Esophagus squamous epithelium (tissue), 5 donors: ENCODE measurements at places on chromosomes 16 and 17.

DNA sequence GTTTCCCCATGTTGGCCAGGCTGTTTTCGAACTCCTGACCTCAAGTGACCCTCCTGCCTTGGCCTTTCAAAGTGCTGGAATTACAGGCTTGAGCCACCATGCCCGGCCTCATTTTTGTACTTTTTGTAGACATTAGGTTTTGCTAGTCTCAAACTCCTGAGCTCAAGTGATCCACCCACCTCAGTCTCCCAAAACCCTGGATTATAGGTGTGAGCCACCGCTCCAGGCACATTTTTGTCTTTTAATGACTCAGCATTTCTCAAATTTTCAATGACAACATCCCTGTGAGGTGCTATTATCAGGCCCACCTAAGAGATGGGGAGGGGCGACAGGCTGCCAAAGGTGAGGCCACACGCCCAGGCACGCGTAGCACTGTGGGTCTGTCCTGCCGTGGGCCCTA is 1.1 kb downstream of the SEPTIN12 start:
- DNase-seq = no peak

- no peak for DNase-seq
Measured at GRCh38 chr16:83989300-83989699, 21.3 kb downstream of the NECAB2 start.

GRCh38 chr17:36085765-36086164 is 4.2 kb downstream of the CCL3 start:
- DNase-seq = no peak

- DNase-seq = no peak
Measured at GRCh38 chr16:19066988-19067348, 446 bp upstream of the COQ7 start.

DNA sequence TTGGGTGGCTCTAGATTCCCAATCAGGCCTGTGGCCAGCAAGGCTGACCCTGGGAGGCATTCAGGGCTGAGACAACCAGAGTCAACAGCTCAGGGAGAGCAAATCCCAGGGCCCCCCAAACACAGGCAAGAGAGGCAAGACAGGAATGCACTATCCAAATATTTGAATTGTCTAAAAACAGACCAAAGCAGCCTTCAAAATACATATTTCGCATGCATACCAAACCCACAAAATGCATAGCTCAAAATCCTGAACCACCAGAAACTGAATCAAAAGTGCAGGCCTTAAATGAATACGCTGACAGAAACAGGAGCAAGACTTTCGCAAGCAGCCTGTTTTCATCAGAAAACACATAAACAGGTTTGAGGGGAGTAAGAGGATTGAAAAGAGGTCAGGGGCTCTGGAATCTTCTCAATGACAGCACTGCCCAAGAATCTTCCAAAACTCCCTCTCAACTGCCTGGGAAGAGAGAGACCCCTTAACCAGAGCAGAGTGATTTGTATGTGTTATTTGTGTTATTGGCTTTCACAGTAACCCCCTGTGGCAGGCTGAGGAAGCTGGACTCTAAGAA is 213.6 kb upstream of the CDH5 start:
- DNase-seq = no peak

GRCh38 chr16:20347666-20348364 is 4.7 kb downstream of the UMOD start:
- no peak for DNase-seq

GRCh38 chr17:30236766-30237165 is 1.3 kb upstream of the SLC6A4 start:
- DNase-seq = no peak

DNA sequence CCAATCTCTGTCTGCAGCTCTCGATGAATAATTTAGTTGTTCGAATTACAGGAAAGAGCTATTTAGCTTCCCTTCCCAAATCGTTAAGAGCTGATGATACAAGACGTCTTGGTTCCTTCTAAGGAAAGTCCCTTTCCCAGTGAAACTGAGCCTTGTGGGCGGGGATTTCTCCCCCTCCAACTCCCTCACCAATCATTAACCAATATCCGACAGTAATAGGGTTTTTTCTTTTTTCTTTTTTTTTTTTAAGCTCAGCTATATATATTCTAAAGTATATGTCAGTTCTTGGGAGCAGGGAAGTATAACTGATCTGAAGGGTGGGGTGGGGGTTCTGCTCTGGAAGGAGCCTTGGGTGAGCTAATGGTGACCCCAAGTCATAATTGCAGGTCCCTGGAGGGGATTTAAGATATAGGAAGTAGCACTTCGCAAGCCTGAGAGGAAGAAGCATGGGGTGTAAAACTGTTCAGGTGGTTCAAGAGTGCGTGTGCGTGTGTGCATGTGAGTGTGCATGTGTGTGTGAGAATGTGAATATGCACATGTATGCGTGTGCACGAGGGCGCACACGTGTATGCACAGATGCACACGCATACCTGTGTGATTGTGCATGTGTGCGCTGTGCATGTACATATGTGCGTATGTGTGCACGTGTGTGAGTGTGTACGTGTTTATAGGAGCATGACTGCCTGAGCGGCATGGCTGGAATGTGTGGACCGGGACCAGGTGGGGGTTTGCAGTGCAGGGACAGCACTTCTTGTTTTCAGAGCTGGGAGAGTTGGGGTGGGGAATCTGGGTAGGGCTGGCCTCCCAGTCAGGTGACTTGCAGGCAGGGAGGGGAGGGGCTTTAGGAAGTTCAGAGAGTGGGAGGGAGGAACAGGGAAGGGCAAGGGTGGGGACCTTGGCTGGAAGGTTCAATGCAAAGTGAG is 42.7 kb downstream of the SOCS3 start:
- no peak for DNase-seq

DNA sequence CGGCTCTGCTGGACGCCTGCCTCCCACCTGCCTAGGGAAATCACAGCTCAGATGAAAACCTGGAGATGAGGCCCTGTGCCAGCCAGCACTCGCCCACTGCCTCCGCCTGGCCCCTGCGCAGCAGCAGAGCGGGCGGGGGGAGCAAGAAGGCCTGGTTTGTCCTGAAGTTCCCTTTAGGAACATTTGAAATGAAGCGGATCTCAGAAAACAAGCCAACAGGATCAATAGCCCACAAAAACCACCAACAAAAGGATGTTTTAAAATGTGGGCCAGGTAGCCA is 48.0 kb downstream of the RBFOX3 start:
- no peak for DNase-seq

GRCh38 chr16:51022955-51023354 is 128.1 kb downstream of the SALL1 start:
- no peak for DNase-seq

GRCh38 chr17:32275060-32276042 is 9.7 kb downstream of the RHBDL3 start:
- no peak for DNase-seq

GRCh38 chr16:53091466-53092211 is 36.8 kb downstream of the CHD9 start:
- no peak for DNase-seq

DNA sequence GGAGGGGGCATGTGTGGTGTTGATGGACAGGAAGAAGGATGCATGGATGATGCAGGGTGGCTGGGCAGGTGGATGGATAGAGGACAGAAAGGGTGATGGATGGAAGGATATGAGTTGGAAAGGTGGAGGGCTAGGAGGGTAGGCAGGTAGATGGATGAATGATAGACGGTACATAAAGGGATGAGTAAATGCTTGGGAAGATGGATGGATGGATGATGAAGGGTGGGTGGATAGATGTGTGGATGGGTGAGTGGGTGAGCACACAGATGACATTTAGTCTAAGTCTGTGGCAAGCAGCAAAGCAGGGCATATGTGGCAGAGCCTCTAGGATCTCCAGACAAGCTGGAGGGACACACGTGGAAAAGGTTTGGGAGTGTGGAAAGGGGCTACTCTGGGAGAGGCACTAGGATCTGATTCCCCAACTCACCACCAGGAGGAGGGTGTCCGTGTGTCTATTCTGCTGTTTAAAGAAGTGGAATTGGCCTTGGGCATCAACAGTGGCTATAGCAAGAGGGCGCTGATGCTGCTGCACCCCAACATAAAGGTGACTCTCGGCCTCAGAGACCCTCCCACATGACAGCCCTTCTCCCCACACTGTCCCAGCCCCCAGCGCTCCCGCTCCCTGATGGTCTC is 8.2 kb downstream of the PLD2 start:
- no peak for DNase-seq

- DNase-seq = no peak
Measured at GRCh38 chr17:76534831-76535732, 2.4 kb downstream of the CYGB start.

DNA sequence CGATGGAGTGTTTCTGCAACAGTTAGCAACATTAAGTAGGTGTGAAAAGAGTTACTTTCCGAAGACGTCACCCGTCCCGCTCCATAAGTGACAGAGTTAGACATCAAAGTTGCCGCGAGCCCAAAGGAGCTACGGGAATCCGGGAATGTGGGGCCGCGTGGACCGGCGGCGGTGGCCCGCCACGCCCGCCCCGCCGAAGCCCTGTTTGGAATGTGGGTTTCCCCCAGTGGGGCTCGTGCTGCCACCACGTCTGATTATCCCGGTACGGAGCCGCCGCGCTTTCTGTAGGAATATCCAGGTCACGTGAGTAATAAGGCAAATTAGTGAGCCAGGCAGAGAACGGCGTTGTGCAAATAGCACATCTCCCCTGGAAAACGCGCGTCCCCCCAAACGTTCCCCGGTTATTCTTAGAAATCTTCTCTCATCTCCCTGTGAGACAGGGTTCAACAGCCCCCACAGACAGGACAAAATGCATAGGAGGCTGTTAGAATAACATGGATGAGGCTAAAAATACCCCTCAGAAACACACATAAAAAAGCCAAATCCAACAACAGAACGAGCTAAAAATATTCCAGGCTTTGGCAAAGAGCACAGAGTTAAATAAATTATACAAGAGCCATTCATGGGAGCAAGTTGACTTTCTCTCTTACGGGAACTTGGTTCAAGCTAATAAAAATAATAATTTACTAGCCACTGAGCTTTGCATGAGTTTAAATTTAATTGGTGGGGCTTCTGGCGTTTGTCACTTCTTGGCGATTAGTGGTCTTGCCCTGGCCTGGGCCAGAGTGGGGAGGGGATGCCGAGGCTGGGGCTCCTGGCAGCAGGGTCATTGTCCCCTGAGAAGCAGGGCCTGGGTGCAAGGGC is 8.6 kb downstream of the BAHCC1 start:
- no peak for DNase-seq

DNA sequence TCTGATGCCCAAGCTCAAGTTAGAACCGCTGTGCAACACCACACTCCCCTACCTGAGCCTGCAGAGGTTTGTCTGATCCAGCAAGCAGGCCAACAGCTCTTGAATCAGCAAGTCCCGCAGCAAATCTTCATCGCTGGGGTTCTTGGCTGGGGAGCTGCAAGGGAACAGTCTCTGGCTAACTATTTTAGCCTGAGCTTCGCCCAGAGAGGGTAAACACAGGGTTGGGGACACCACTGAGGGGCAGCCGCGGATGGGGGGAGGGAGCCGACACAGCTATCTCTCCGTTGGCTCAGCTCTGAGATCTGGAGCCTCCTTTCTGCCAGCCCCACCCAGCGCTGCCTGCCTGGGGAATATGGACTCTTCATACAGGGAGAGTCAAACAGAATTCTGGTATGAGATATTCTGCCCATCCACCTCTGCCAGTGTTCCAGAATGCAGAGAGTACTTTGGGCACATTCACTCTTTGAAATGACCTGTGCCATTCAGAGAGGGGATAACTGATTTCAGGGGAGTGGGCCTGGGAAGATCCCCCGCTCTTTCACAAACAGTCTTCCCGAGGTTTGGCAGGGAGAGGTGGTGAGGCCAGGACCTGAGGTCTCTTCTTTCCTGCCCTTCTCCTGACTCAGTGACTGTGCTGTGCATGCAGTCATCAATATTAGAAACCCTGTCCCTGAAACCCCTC is 7.4 kb downstream of the GIP start:
- DNase-seq = no peak

- no peak for DNase-seq
Measured at GRCh38 chr17:17763734-17764133, 73.1 kb downstream of the SREBF1 start.

DNA sequence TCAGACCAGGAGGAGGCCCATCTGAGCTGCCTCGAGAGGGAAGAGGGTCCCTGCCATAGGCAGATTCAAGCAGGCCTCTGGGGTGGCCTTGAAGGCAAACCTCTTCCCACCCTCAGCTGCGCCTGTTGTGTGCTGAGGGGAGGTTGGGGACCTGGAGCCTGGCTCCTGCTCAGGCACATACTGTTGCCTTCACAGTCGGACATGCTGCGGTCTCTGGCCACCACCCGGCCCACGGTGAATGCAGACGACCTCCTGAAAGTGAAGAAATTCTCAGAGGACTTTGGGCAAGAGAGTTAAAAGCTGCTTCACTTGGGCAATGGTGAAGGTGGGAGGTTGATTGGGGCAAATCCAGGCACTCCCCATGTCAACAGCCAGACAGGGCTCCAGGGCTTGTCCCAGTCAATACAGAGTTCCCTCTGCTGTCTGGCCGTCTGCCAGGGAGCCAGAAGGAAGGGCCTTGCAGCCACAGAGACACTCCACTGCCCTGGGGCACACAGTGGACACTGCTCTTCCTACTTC is 6.3 kb downstream of the PDF start:
- no peak for DNase-seq

- DNase-seq = no peak
Measured at GRCh38 chr17:51751072-51751471, 407.4 kb downstream of the CA10 start.
